Stimulated activated CD8-positive, alpha-beta memory T cell treated with anti-CD3 and anti-CD28 coated beads, Interleukin-4, amount 100 ng/mL, for 48 hours (primary cell): ENCODE measurements at places on chromosomes 13 and 19.

GRCh38 chr13:47678201-47678968 is 322.7 kb downstream of the SUCLA2 start:
- no peak for DNase-seq

GRCh38 chr19:1235625-1236538 is 1.9 kb downstream of the CBARP start:
- DNase-seq = no peak

DNA sequence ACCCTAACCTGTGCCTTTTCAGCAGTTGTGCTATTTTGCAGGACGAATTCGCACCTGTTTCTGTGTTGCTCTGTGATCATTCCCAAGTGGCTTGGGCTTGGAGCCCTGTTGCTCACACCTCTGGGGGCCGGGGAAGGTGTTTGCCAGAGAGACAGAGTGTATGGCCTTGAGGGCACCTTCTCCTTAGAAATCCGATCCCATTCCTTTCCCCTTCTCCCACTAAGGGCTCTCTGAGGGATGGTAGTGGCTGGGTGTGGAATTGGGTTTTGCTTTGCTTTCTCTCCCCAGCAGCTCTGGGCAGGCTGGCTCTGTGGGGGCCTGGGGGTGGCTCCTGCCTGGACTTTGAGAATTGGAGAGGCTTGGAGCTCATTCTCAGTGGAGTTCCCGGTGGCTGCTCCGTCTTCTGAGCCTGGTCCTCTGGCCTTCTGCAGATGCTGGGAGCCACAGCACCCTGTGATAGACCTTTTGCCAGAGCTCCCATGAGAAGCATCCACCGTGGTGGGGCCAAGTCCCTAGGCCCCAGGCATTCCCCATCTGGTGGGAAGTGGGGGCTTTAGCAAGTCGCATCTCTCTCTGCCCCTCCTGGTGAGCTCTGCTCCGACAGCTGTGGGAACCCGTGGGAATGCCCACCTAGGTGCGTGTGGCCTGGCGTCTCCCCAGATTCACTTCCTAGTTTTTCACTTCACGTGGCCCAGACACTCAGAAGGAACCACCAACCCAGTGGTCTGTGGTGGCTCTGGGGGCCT is 26.1 kb downstream of the ATP11A start:
- DNase-seq = no peak

DNA sequence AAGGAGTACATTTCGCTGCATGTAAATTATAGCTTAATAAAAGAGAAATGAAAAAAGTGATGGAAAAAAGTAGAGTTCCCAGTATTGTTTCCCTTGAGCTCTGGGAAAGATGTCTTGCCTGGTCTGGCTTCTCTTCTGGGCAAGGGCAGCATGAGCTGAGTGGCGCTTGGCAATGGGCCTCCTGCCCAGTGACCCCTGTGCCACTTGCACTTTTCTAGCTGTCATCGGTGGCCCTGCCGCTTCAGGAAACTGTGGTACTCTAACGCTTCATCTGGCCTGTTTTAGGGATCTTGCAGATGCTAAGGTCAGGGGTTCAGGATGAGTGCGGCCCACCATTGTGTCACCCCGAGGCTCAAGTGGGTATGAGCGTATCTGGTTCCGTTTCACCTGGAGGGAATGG is 161.4 kb downstream of the MTUS2 start:
- no peak for DNase-seq

DNA sequence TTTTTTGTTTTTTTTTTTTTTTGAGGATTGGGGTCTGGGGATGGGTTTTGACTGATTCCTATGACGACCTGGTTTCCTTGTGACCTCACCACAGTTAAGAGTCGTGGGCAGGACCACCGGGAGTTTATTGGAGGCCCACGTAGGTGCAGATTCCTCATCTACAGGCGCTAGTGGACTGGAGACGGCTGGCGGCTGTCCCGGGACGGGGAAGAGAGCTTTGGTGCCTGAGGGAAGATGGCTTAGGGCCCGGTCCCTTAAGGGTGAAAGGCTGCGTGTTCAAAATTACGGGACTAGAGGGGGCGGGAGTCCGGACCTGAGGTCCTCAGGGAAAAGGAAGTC is 682 bp upstream of the TEAD2 start:
- no peak for DNase-seq
